Hematopoietic multipotent progenitor cell treated with erythropoietin and hydrocortisone succinate and interleukin-3 and kit ligand, for 4 days (in vitro differentiated cells): ENCODE measurements at places on chromosomes 12 and 14.

- no peak for DNase-seq
These were observed 367.6 kb downstream of the RPS29 start for GRCh38 chr14:49218436-49219092.

DNA sequence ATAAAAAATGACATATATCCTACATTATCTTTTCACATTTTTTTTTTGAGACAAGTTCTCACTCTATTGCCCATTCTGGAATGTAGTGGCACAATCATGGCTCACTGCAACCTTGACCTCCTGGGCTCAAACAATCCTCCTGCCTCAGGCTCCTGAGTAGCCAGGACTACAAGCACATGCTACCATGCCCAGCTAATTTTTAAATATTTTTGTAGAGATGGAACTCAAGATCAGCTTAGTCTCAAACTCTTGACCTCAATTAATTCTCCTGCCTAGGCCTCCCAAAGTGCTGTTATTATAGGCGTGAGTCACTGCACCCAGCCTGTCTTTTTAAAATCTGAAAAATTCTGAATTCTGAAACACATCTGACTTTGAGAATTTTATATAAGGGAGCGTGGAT lies 241.9 kb upstream of the DCN start:
- no peak for DNase-seq

GRCh38 chr12:122356192-122356635 lies 66.3 kb downstream of the CLIP1 start:
- peak; percentile 80 for DNase-seq

DNA sequence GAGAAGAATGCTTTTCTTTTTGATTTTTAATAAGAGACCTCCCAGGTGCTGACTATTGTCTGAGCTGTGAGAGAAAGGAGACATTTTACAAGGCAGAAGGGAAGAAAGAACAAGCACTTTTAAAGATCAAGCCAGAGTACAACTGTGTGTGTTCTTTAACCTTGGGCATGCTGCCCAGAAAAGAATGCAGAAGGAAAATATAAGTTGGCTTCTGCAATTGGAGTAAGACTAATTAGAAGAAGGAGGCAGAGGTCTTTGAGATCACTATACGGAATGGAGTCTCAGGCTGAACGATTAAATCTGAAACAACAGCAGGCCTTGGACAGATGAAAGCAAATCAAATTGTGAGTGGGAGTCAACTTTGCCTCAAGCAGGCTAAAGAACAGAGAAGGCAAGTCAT lies 230.5 kb downstream of the ATP23 start:
- no peak for DNase-seq

- no peak for DNase-seq
These were observed 214.3 kb downstream of the DPF3 start for GRCh38 chr14:72679536-72680151.

GRCh38 chr14:68841016-68841809 lies 48.3 kb upstream of the ZFP36L1 start:
- no peak for DNase-seq

DNA sequence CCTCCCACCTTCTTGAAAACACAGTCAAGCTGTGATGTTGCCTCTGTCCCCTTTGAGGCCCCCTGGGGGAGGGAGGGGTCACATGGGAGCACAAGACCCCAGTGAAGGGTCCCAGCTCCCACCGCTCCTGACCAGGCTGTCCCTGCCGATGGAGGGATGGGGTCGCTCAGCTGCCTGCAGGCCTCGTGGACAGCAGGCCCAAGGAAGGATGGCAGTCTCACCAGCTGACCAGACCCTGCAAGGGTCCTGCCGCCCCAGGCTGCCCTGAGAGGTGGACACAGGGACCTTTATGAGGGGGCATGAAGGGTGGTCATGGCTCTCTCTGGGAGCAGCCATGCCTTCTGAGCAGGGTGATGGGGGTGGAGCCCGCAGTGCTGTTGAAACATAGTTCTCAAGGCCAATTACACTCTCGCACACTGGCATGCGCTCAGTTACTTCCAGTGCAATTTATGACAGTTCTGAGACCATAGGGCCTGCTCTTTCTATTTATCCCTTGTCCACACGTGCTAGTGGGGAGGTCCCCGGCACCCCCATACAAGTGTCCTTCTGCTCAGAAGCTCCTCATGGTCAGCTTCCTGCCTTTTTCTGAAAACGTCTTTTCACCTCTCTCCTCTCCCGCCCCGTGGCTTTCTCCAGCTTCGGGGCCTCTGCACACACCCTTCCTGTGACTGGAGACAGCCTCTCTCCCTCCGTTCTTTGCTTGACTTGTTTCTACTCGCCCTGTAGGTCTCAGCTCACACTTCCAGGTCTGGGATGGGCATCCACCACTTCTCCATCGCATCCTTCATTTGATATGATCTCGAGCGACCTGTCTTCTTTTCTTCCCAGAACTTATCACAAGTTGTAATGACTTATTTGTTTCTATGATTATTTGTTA lies 313.1 kb downstream of the ADGRD1 start:
- DNase-seq, result no peak

DNA sequence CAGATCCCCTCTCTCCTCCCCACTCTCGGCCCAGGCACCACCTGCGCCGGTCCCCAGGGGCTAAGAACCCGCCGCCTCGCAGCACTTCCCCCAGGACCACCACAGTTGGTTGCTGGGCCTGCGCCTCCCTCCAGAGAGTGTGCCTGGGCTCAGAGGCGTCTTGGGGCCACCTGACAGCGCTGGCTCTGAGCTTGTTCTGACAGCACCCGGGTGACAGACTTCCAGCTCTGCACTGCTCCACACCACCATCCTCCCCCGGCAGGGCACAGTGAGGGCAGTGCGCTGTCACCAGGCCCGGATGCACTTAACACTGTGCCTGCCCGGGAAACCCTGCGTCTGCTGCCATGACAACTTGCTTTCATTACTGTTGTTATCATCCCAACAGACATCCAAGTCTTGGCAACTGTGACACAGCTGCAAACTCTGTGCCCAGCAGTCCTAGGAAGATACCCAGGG lies 6.6 kb downstream of the BRF1 start:
- peak; percentile 92 for DNase-seq

GRCh38 chr14:65926935-65927700 lies 514.6 kb downstream of the FUT8 start:
- DNase-seq, result peak; percentile 77
